ENCODE measurements at places on chromosomes 16 and 17. TPM values are rescaled to one million over a fixed set of nuclear protein-coding genes. Genes with fewer than 3 reads are reported as not detected.

- no peak overlapping the region for H3K27ac ChIP-seq
- DNase-seq = no peak
- peaks cover 2% of the 10 kb centered on the region for H3K36me3 ChIP-seq
- H3K4me3 ChIP-seq = no peak overlapping the region
Measured at GRCh38 chr17:69130627-69131296, 10.9 kb downstream of the ABCA6 start.

Gene KCNH6
- polyA plus RNA-seq = not detected

Gene TPSG1
- 0.08 TPM for polyA plus RNA-seq

GRCh38 chr16:49528866-49529288 is 155.3 kb downstream of the C16orf78 start:
- peak overlapping the region; percentile 52 for H3K4me3 ChIP-seq
- H3K4me1 ChIP-seq = no peaks in the 10 kb centered on the region
- no peak for DNase-seq
- no peaks in the 10 kb centered on the region for H3K36me3 ChIP-seq
- H3K27ac ChIP-seq = no peak overlapping the region

GRCh38 chr17:31486351-31487062 is 95.0 kb downstream of the RAB11FIP4 start:
- no peak overlapping the region for H3K27ac ChIP-seq
- no peaks in the 10 kb centered on the region for H3K36me3 ChIP-seq
- H3K27me3 ChIP-seq = no peaks in the 10 kb centered on the region
- no peak for DNase-seq
- H3K4me1 ChIP-seq = peaks cover 6% of the 10 kb centered on the region
- no peak overlapping the region for H3K4me3 ChIP-seq

GRCh38 chr17:55200904-55201303 is 63.9 kb upstream of the HLF start:
- H3K36me3 ChIP-seq = no peaks in the 10 kb centered on the region
- H3K27ac ChIP-seq = no peak overlapping the region
- peaks cover 3% of the 10 kb centered on the region for H3K27me3 ChIP-seq
- no peaks in the 10 kb centered on the region for H3K4me1 ChIP-seq
- DNase-seq = no peak
- no peak overlapping the region for H3K4me3 ChIP-seq
